ENCODE measurements at places on chromosomes 7 and 10.

GRCh38 chr7:80520199-80520598, 8.3 kb upstream of the GNAT3 start:
- no peak for DNase-seq

- no peak for DNase-seq
Observed at GRCh38 chr10:91768123-91768522, 30.1 kb upstream of the TNKS2 start.

- no peak for DNase-seq
Observed at GRCh38 chr7:106862317-106863089, 2.6 kb upstream of the PIK3CG start.

DNA sequence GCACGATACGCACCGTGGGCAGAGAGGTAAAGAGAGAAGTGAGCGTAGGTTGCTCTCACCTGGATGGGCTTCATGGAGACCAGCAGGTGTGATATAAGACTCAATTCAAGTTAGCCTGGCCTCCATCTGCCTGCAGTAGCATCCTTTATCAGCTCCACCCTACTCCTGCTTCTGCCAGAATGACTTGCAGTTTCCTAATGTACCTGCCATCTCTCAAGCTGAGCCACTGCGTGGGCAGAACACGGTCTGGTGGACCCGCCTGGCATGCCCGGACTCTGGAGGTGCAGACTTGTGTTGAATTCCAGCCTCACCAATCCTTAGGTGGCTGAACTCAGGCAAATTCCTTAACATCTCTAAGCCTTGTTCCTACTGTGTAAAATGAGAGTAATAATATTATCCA, 64.3 kb downstream of the STEAP1B start:
- no peak for DNase-seq

GRCh38 chr10:115981081-115981480, 291.9 kb downstream of the GFRA1 start:
- DNase-seq = no peak

DNA sequence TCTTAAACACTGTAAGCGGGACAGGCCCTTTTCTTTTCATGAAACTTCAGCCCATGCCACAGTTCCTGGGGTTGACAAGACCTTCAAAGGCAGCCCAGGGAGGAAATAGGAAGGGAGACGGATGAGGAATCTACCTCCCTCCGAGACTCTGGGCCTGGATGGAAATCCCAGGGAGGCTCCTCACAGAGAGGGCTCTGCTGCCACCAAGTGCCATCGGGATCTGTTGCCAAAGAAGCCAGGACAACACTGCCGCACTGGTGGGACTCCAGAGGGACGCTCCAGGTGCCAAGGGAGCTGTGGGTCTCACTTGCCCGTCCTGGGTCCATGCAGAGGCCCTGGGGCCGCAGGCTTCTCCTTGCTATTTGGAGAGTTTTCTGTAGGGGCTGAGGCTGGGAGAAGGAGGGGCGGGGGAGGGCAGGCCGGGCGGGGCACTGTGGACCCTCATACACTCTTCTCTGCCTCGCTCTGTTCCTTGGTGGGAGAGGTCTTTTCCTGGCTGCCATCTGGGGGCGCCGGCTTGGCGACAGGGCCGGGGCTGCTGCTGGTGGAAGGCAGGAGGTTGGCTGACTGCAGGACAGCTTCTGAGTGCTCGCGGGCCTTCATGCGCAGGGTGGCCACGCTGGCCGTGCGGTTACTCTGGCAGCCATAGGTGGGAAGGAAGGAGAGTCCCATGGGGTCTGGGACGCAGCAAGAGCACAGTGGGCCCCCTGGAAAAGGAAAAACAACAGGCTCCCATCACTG, 30.0 kb downstream of the DRGX start:
- DNase-seq = peak; percentile 37

All from left lobe of liver (tissue), 2 donors.